Activated T-helper 2 cell treated with anti-CD3 and anti-CD28 coated beads, Interferon-gamma antibody, Interleukin-2, Interleukin-4, amounts not matched to agents 10 μg/mL and 5 μg/mL and 100 μg/mL, durations not matched to agents 14 hours and 24 hours and 36 hours (primary cell): ENCODE measurements at places on chromosomes 12 and 14.

DNA sequence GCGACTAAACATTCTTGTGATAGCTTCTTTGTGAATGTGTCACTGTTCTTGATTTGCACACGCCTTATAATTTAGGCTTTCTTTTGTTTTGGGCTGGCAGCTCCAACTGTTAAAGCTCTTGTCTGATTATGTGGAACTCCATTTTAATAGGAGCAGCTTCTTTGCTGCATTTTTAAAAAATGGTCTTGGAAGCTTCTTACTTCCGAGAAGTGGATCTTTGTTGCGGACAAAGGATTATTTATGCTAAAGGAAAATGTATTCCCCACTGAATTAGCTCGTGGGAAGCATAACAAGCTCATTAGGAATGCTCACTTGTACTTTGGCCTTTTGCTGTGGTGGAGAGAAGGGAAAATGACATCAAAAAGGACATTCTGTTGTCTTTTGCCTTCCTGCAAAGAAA, 20.0 kb downstream of the GAS2L3 start:
- DNase-seq, result no peak

GRCh38 chr14:100132903-100133510, 26.4 kb downstream of the DEGS2 start:
- DNase-seq, result no peak

- DNase-seq, result no peak
Observed at GRCh38 chr12:15861404-15861803, 20.8 kb upstream of the STRAP start.

DNA sequence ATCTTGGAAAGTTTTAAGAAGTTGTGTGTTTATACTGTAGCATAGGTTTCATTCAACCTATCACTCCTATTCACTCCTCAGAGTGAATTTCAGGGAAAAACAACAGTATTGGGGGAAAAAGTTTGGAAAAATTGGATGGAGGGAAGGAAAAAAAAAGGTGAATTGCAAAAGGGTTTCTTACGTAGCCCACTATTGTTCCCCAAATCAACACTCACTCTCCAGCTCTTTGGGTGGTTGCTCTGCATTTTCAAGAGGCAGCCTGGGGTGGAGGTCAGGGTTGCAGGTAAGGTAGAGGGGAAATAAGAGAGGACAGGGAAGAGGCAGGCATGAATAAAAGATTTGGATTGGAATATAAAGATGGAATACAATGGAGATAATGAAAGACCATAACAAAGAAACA, 42.3 kb downstream of the BORCS5 start:
- DNase-seq, result no peak

DNA sequence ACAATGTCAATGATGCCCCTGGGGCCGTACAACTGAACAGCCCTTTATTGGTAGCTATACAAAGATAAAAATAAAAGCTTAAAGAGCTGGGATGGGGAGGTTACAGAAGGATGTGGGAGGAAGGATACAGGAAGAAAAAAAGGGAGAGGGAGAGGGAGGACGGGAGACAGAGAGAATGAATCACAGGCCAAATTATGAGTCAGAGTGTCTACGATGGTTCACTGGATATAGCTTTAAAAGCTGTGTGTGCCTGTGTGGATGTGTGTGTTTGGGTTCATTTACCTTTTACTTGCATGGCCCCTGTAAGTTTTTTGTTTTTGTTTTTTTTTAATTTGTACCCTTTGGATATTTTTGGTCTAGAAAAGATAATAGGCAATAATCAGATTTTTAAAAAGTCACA, 111.9 kb downstream of the CCDC60 start:
- no peak for DNase-seq
